CD4-positive, alpha-beta T cell (primary cell): ENCODE measurements at places on chromosomes 5 and 9.

GRCh38 chr9:11192993-11193392 is 580.2 kb upstream of the PTPRD start:
- no peak for DNase-seq
- H3K4me1 ChIP-seq, result no peaks in the 10 kb centered on the region
- no peak overlapping the region for H3K27ac ChIP-seq
- no peaks in the 10 kb centered on the region for H3K36me3 ChIP-seq
- no peaks in the 10 kb centered on the region for H3K27me3 ChIP-seq

DNA sequence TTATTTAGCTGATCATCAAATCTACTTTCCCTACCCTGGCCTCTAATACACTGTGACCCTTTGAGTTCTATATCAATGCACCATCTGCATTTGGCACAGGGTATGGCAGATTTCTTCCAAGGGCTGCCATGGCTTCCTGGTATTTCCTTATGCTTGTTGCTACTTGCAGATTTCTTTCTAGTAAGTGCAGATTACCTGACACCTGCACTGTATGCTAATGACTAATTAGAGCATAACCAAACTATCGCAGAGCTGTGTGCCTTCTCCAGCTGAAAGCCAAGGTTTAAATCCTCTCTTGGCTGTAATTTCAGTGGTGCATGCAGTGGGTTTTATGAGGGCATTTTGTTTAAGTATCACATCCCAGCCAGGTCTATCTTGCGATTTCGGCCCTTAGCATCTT is 293.7 kb downstream of the KIF4B start:
- H3K27ac ChIP-seq, result no peak overlapping the region
- no peaks in the 10 kb centered on the region for H3K4me1 ChIP-seq
- no peaks in the 10 kb centered on the region for H3K27me3 ChIP-seq
- no peaks in the 10 kb centered on the region for H3K36me3 ChIP-seq
- DNase-seq, result no peak

- H3K4me3 ChIP-seq, result no peak overlapping the region
- no peak overlapping the region for H3K27ac ChIP-seq
- DNase-seq, result no peak
- no peaks in the 10 kb centered on the region for H3K27me3 ChIP-seq
- no peaks in the 10 kb centered on the region for H3K36me3 ChIP-seq
- H3K4me1 ChIP-seq, result no peaks in the 10 kb centered on the region
Measured at GRCh38 chr5:124059200-124059599, 547.2 kb downstream of the CSNK1G3 start.

- H3K27ac ChIP-seq, result no peak overlapping the region
- H3K36me3 ChIP-seq, result no peaks in the 10 kb centered on the region
- no peak overlapping the region for H3K4me3 ChIP-seq
- H3K27me3 ChIP-seq, result peaks cover 61% of the 10 kb centered on the region
Measured at GRCh38 chr5:32713361-32713769, 2.2 kb downstream of the NPR3 start.

GRCh38 chr5:58919833-58920232 is 337.0 kb downstream of the RAB3C start:
- no peaks in the 10 kb centered on the region for H3K36me3 ChIP-seq
- H3K27me3 ChIP-seq, result no peaks in the 10 kb centered on the region
- no peak for DNase-seq
- H3K4me1 ChIP-seq, result no peaks in the 10 kb centered on the region
- H3K4me3 ChIP-seq, result no peak overlapping the region

DNA sequence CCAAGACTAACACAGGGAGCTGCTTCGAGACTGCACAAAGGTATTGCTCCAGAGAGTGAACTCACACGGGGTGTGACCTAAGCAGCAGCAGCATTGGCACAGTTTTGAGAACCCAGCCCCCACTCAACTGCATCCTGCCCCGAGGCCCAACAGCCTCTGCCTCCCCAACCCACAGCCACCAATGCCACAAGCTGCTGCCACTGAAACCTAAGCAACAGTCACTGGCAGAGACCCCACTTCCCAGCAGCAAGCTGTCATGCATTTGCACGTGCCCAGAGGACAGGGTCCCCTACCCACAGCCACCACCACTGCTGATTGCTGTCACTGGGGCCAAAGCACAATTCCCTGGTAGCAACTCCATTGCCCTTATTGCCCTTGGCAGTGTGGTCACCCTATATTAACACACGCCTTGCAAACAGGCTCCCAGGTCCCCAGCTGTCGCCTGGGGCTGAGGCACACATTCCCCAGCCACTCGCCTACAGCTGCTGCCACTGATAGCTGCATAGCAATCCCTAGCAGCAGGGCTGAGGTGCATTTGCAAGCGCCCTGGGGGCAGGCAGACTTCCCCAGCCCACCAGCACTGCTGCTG is 141.0 kb downstream of the AGTPBP1 start:
- H3K36me3 ChIP-seq, result peaks cover 14% of the 10 kb centered on the region
- no peak overlapping the region for H3K4me3 ChIP-seq
- H3K4me1 ChIP-seq, result peaks cover 11% of the 10 kb centered on the region
- H3K27me3 ChIP-seq, result no peaks in the 10 kb centered on the region
- no peak overlapping the region for H3K27ac ChIP-seq

GRCh38 chr9:17630531-17630949 is 51.7 kb downstream of the SH3GL2 start:
- H3K27me3 ChIP-seq, result no peaks in the 10 kb centered on the region
- H3K27ac ChIP-seq, result no peak overlapping the region
- H3K4me3 ChIP-seq, result no peak overlapping the region
- no peaks in the 10 kb centered on the region for H3K36me3 ChIP-seq
- H3K4me1 ChIP-seq, result no peaks in the 10 kb centered on the region

- H3K4me3 ChIP-seq, result no peak overlapping the region
- H3K27ac ChIP-seq, result no peak overlapping the region
- no peaks in the 10 kb centered on the region for H3K27me3 ChIP-seq
- H3K36me3 ChIP-seq, result peaks cover 5% of the 10 kb centered on the region
- DNase-seq, result no peak
Measured at GRCh38 chr5:55634209-55634805, 77.8 kb downstream of the SLC38A9 start.

- DNase-seq, result no peak
- peak overlapping the region; percentile 56 for H3K27ac ChIP-seq
- H3K4me1 ChIP-seq, result peaks cover 42% of the 10 kb centered on the region
- peak overlapping the region; percentile 31 for H3K4me3 ChIP-seq
Measured at GRCh38 chr5:137737349-137738131, 1.7 kb upstream of the KLHL3 start.

GRCh38 chr5:178548746-178549145 is 41.4 kb downstream of the COL23A1 start:
- DNase-seq, result no peak
- no peaks in the 10 kb centered on the region for H3K27me3 ChIP-seq
- H3K4me1 ChIP-seq, result no peaks in the 10 kb centered on the region
- H3K36me3 ChIP-seq, result no peaks in the 10 kb centered on the region
- no peak overlapping the region for H3K27ac ChIP-seq

GRCh38 chr5:156178117-156178516 is 148.8 kb upstream of the SGCD start:
- H3K36me3 ChIP-seq, result no peaks in the 10 kb centered on the region
- no peaks in the 10 kb centered on the region for H3K4me1 ChIP-seq
- H3K4me3 ChIP-seq, result no peak overlapping the region
- H3K27me3 ChIP-seq, result no peaks in the 10 kb centered on the region
- H3K27ac ChIP-seq, result no peak overlapping the region

GRCh38 chr5:9841516-9842170 is 211.5 kb upstream of the TAS2R1 start:
- H3K27ac ChIP-seq, result no peak overlapping the region
- H3K27me3 ChIP-seq, result no peaks in the 10 kb centered on the region
- no peaks in the 10 kb centered on the region for H3K36me3 ChIP-seq
- H3K4me3 ChIP-seq, result no peak overlapping the region

DNA sequence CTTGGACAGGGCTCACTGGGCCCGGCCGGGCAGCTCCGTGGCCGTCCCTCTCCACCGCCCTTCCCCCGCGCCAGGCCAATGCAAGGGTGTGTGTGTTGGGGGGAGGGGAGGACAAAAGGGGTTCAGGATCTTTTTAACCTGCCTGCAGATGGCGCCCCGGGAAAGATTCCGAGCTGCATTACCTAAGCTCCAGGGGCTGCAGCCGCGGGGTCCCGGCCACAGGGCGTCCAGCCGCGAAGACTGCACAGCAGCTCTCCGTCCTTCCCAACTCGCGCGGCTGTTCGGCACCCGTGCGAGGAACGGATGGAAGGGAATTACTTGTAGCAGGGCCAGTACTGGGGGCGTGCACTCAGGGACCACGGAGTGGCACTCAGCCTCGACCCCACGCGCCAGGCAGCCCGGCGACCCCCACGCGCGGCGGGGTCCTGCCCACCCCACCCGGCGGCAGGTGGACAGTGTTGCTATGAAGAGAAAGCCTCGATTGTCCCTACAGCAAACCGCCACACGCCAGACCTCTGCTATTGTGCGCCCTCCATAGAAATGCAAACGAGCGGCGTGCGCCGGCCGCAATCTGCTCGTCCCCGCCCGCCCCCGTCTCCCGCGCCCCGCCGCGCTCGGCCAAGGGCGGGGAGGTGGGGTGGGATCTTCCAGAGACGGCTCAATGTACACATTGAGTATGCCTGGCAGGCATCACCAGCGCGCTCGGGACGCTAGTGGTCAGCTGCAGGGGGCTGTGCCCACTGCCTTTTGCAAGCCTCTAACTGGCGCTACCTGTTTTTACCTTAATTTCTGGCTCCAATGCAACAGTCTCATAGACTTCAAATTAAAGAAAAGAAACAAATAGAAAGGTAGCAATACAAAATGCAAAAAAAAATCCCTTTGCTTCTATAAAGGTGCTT is 796 bp upstream of the GADD45G start:
- no peak overlapping the region for H3K27ac ChIP-seq
- H3K36me3 ChIP-seq, result no peaks in the 10 kb centered on the region
- peak overlapping the region; percentile 71 for H3K4me3 ChIP-seq
- DNase-seq, result peak; percentile 23
- H3K27me3 ChIP-seq, result no peaks in the 10 kb centered on the region
- H3K4me1 ChIP-seq, result peaks cover 40% of the 10 kb centered on the region

GRCh38 chr9:122371846-122372245 is 1.0 kb downstream of the PTGS1 start:
- H3K27me3 ChIP-seq, result peaks cover 18% of the 10 kb centered on the region
- no peak overlapping the region for H3K4me3 ChIP-seq
- no peaks in the 10 kb centered on the region for H3K36me3 ChIP-seq
- DNase-seq, result no peak
- H3K27ac ChIP-seq, result no peak overlapping the region

DNA sequence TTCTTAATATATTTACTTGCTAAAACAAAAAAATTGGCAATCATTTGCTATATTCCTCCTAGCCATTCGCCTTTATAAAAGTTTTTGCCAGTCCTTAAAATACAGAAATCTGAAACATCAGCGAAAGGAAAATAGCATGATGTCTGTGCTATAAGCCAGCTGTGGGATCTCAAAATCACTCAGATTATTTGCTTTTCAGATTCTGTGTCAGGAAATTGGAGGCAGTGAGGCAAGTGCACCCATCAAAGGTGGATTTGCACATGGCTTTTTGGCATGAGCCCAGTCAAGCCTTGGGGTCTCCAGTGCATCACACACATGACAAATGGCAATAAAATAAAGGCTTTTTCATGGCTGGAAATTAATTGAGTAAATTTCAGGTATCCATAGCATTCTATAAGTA is 196.8 kb upstream of the DAPK1 start:
- no peaks in the 10 kb centered on the region for H3K4me1 ChIP-seq
- H3K27ac ChIP-seq, result no peak overlapping the region
- peaks cover 7% of the 10 kb centered on the region for H3K27me3 ChIP-seq

GRCh38 chr9:29945012-29945411 is 2371.7 kb upstream of the C9orf72 start:
- no peak for DNase-seq
- H3K4me3 ChIP-seq, result no peak overlapping the region
- H3K27me3 ChIP-seq, result no peaks in the 10 kb centered on the region
- H3K4me1 ChIP-seq, result no peaks in the 10 kb centered on the region
- H3K36me3 ChIP-seq, result no peaks in the 10 kb centered on the region
- no peak overlapping the region for H3K27ac ChIP-seq

- no peak for DNase-seq
- H3K27ac ChIP-seq, result no peak overlapping the region
- no peak overlapping the region for H3K4me3 ChIP-seq
- H3K36me3 ChIP-seq, result no peaks in the 10 kb centered on the region
Measured at GRCh38 chr5:115737452-115737851, 79.0 kb downstream of the CDO1 start.

GRCh38 chr5:38104497-38105230 is 153.7 kb upstream of the EGFLAM start:
- H3K4me1 ChIP-seq, result no peaks in the 10 kb centered on the region
- no peak overlapping the region for H3K27ac ChIP-seq
- H3K4me3 ChIP-seq, result no peak overlapping the region
- H3K27me3 ChIP-seq, result no peaks in the 10 kb centered on the region
- no peak for DNase-seq
- H3K36me3 ChIP-seq, result no peaks in the 10 kb centered on the region

DNA sequence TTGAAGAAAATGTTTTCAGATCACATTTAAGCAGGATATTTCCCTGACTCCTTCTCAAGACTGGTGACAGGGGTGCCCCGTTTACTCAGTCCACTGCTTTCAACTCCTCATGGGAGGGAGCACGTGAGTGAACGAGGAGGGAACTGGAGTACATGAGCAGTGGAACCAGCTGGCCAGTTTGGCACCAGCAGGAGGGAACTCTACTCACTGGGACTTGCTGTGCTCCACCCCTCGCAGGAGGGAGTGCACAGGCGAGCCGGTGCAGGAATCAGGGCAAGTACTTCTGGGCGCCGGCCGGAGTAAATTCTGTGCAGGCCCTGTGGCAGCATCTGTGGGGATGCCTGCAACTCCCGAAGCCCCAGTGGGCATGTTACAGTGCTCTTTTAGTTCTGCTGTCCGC is 1941.1 kb upstream of the C9orf72 start:
- H3K4me1 ChIP-seq, result no peaks in the 10 kb centered on the region
- H3K4me3 ChIP-seq, result no peak overlapping the region
- H3K27me3 ChIP-seq, result no peaks in the 10 kb centered on the region
- no peak for DNase-seq
- no peak overlapping the region for H3K27ac ChIP-seq

- H3K27ac ChIP-seq, result no peak overlapping the region
- no peak overlapping the region for H3K4me3 ChIP-seq
- no peaks in the 10 kb centered on the region for H3K4me1 ChIP-seq
- H3K36me3 ChIP-seq, result no peaks in the 10 kb centered on the region
Measured at GRCh38 chr9:70340572-70340971, 73.9 kb downstream of the KLF9 start.

GRCh38 chr5:179769796-179770195 is 24.0 kb upstream of the LTC4S start:
- no peak overlapping the region for H3K27ac ChIP-seq
- peaks cover 89% of the 10 kb centered on the region for H3K36me3 ChIP-seq
- H3K27me3 ChIP-seq, result no peaks in the 10 kb centered on the region
- no peak overlapping the region for H3K4me3 ChIP-seq
